ENCODE measurements at places on chromosomes 5 and 9.

GRCh38 chr5:126376443-126376842, 46.8 kb upstream of the GRAMD2B start:
- DNase-seq, result no peak

- no peak for DNase-seq
Observed at GRCh38 chr9:123291736-123292135, 23.4 kb upstream of the STRBP start.

GRCh38 chr5:38265546-38266179, 7.3 kb downstream of the EGFLAM start:
- DNase-seq, result peak; percentile 49

- DNase-seq, result peak; percentile 90
Observed at GRCh38 chr9:86945728-86946200, 1.5 kb downstream of the GAS1 start.

GRCh38 chr5:181271081-181271480, 10.1 kb upstream of the TRIM52 start:
- DNase-seq, result no peak

DNA sequence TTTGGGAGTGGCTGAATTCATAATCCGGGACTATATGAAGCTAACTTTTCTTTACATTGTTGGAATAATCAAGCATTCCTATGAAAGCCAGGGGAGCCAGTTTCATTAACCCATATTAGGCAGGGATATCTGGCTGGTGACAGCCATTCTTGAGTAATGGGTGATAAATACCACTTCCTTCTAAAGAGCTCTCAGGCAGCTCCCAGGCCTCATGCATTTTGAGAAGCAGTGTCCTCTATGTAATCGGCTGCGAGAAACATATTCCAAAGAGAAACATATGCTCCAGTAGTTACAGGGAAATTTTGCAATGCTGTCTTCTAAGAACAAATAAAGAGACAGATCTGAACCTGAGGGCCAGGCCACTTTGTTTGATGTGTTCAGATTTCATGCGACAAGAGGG, 83.1 kb downstream of the MSX2 start:
- no peak for DNase-seq

DNA sequence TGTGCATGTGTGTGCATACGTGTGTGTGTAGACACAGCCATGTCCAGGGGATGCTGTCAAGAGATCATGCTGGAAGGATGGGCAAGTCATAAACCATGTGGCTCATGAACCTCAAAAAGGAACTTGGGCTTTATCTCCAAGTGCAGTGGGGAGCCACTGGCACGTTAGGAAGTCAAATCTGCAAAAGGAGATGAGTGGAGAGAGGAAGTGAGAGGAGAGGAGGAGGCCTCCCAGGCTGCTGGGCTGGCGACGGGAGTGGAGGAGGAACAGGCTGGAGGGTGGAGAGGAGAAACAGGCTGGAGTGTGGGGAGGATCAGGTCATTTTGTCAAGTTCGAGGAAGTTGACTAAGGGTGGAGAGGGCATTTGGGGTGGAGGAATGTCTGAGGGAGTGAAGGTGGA, 29.2 kb upstream of the TIFAB start:
- DNase-seq, result no peak

GRCh38 chr9:81521892-81522291, 167.5 kb downstream of the TLE1 start:
- no peak for DNase-seq

GRCh38 chr5:40078898-40079575, 600.7 kb upstream of the PTGER4 start:
- peak; percentile 24 for DNase-seq

- no peak for DNase-seq
Observed at GRCh38 chr9:86983249-86983619, 35.9 kb upstream of the GAS1 start.

- no peak for DNase-seq
Observed at GRCh38 chr5:6360323-6361072, 17.8 kb downstream of the MED10 start.

- no peak for DNase-seq
Observed at GRCh38 chr5:135173662-135174290, 139.7 kb upstream of the PITX1 start.

GRCh38 chr9:126112135-126112720, 214.4 kb upstream of the MVB12B start:
- no peak for DNase-seq

- DNase-seq, result no peak
Observed at GRCh38 chr9:2220036-2220435, 204.9 kb downstream of the SMARCA2 start.

- no peak for DNase-seq
Observed at GRCh38 chr5:105924366-105924765, 1746.4 kb downstream of the EFNA5 start.

GRCh38 chr9:4117835-4118610, 181.8 kb downstream of the GLIS3 start:
- peak; percentile 74 for DNase-seq

DNA sequence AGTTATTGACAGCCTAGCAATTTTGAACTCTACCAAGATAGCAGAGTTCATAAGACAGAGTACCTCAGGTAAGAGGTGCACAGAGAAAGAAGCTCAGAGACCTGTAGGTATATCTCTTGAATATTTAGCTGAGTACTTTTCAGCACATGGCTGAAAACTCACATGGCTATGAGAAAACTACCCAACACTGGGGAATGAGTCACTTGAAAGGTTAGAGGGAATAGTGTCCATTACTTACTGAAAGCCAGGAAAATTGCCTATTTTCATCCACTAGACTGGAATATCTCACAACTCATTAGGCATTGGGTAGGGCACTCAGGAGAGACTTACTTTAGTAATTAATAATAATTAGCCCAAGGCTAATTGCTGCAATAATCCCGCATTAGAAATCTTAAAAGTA, 8.3 kb downstream of the TSLP start:
- no peak for DNase-seq

DNA sequence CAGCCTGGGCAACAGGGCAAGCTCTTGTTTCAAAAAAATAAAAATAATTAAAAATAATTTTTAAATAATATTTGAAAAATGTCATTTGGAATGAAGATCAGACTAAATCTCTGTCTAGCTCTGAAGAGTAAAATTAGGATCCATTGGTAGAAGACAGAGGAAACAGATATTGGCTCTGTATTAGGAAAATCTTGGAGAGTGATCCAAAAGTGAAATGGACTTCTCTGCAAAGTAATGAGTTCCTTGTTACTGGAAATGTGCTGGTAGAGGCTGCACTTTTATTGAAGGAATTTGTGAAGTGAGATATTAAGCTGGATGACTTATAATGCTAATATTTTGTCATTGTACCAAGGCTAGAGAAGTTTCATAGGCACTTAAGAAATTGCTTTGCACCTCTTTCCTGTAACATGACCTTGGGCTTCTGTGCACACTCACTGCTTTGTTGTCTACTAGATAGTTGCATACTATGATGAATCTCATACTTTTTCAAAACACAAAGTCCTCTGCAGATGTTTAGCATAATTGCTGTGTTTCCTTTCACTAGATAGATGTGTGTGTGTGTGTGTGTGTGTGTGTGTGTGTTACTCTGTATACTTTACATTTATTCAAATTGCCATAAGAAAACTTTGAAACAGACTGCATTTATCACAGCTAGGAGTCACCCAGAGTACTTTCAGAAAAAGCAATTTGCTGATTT, 13.1 kb downstream of the THBS4 start:
- no peak for DNase-seq

DNA sequence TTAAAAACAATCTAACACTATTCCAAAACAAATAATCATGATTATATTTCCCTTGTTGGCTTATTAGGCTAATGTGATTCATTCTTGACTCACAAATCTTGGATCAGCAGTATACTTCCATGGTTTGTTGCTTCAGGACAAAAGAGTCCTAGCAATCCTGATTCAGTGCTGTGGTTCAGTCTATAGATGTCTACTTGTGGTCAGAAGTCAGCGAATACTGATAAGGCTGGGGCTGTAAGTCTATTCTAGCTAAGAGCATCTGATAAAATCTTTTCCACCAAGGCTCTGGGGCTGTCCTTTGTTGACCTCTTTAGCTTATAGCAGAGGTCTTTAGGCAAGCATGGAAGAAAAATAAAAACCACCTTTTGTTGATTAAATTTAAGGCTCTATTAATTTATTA, 4.4 kb upstream of the SMIM3 start:
- DNase-seq, result no peak

- DNase-seq, result no peak
Observed at GRCh38 chr5:117299936-117300328, 725.3 kb upstream of the SEMA6A start.

DNA sequence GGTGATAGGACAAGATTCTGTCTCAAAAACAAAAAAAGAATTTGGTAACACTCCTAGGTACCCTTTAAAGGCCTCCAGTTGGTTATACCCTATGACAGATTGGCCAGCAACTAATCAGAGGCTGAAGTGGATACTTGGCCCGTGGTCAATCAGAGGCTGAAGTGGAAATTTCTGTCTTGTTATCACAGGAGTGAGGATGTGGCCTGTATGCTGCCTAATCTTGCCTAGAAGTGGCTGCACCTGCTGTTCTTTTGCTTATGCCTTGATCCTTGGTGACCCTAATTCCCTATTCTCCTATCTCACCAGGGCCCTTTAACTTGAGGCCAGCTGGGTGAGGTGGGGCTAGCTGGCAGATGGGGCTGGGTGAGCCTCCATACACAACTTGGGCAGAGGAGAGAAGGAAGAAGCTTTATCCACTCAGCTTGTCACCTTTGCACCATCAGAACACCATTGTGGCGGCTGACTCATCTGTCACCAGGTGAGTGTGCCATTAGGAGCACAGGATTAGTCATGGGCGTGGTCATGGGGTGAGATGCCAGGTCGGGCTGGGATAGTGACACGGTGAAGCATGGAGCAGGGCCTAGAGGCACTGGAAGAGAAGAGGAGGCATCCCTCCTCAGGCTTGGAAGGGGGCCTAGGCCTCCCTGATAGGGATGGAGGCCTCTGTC, 41.5 kb downstream of the SAR1B start:
- DNase-seq, result no peak

DNA sequence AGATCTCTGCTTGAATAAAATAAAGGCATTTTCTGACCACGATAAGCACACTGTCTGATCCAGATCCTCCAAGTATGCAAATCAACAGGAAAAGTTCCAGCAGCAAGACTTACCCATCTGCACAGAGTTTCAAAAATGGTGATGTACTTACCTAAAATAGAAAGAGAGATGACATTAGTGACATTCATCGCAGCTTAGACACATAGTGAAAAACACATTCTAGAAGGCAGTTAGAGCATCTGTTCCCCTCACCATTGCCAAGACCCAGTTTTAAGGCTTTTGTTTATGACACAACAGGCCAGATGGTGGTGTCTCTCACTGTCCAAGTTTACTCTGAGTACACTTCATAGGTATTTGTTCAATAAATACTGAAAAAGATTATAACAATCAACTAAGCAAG, 207.7 kb downstream of the PDE4D start:
- no peak for DNase-seq

DNA sequence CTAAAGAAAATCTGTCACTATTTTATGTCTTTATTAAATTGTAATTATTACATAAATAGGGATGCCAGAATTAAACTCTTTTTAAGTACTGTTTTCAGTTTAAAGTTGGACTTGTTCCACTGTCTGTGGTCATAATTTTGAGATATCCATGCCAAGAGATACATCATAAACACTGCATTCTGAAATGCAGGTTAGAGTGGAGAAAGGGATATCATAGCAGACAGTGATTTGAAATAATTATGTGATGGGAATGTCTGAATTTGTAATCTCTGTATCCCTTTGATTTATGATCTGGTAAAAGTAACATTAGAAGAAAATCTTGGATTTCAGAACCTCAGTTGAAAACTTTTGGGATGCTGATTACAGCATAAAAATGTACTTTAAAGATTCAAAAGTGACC, 222.1 kb downstream of the GOLPH3 start:
- no peak for DNase-seq

DNA sequence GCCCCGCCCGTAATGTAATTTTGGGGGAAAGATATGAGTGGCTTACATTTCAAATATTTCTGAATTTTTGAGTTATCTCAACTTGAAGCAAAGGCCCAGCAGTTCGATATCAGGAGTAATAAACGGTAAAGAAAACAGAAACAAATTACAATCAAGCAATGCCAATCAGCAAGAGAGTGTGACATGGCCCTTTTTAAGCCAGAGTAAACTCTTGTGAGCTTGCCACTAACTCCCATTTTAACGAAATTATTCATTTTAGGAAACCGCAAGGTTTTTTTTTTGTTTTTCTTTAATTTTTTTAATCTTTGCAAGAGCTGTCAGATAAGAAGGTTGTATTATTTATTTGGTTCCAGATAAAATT, 17.6 kb upstream of the CDK7 start:
- DNase-seq, result no peak

DNA sequence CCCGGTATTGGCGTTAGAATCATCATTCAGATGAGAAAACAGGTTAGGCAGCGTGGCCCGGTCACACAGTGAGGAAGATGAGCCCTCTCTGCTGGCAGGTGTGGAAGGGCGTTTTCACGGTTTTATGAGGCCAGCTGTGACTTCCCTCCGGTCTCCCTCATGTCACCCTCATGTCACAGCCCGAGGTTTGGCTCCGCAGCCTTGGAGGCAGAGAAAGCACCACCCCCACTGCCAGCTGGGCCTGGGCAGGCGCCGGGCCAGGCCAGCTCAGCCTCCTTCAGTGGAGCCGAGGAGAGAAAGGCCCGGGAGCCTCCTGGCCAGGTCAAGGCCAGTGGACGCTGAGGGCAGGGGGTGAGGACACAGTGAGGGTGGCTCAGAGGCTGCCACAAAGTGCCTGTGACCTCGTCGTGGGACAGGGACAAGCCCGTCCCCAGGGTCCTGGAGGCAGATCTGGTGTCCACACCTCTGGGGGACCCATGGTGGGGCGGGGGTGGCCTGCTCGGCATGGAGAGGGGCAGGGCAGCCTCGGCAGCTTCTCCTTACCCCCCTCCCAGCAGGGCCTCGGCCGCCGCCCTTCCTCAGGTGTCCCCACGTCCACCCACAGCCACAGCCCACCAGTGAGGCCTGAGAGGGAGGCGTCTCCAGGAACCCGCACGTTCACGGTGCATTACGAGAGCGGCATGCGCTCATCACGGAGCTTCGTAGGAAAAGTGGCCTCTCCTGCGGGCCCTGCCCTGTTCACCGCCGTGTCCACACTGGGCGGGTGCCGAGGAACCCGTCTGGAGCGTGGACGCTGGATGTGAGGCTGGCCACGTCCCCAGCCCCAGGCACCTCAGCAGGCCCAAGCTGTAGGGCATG, 32.2 kb downstream of the EXD3 start:
- DNase-seq, result no peak

DNA sequence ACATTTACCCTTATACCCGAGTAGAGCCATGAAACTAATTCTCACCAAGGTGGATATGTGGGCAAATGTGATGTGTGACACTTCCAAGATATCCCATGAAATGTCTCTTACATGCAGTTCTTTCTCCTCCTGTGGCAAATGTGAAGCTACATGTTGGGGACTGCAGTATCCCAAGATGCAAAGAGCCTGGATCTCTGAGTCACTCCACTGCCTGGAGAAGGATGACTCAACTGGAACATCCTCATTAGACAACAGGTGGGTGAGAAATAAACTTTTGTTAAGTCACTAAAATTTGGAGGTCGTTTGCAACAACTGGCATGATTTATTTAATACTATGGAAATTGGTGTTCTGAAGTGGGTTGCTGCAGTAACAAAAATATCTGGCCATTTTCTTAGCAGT, 36.5 kb upstream of the TENT4A start:
- no peak for DNase-seq
